ENCODE measurements at places on chromosomes 6 and 20.

DNA sequence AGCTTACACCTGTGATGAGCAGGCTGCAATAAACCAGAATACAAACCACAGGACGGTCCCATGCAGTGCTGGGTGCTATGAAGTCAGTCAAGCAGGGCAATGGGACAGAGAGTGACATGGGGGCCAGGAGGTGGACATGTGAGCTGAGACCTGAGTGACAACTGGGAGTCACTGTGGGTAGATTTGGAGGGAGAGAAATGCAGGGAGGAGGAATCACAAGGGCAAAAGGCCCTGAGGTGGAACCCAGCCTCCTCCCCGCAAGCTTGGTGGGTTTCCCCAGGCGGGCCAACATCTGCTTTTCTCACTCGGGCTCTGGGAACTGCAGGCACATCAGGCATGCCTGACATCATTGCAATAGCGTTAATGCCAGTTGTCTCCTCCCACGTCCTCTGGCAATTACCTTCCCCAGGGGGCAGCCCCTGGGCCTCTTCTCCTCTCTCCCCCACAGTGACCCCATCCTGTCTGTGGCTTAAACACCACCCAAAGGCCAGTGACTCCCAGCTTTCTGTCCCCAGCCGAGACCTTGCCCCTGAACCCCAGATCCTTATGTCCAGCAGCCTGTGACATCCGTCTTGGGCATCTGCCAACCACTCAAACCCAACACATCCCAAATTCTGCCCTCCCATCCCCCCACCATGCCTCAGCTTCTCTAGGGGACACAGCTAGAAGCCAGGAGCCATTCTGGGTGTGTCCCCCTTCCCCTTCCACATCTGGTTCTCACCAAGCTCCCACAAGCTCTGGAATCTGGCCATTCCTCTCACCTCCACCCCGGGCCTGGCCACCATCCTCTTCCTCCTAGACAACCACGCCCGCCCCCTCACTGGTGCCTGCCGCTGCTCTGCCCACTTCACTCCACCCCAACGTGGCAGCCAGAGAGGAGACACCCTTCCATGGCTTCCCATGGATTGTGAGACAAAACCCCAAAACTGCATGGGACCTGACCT lies 28.2 kb downstream of the PDRG1 start:
- DNase-seq: no peak
- peaks cover 8% of the 10 kb centered on the region for H3K27me3 ChIP-seq
- no peak overlapping the region for H3K4me3 ChIP-seq
- H3K27ac ChIP-seq: no peak overlapping the region
- H3K4me1 ChIP-seq: no peaks in the 10 kb centered on the region

- H3K4me3 ChIP-seq: no peak overlapping the region
- peaks cover 6% of the 10 kb centered on the region for H3K36me3 ChIP-seq
- no peak for DNase-seq
- H3K27me3 ChIP-seq: no peaks in the 10 kb centered on the region
Measured at GRCh38 chr6:20661721-20662120, 127.5 kb downstream of the CDKAL1 start.

- no peak overlapping the region for H3K27ac ChIP-seq
- no peaks in the 10 kb centered on the region for H3K4me1 ChIP-seq
- no peak for DNase-seq
- no peak overlapping the region for H3K4me3 ChIP-seq
- peaks cover 86% of the 10 kb centered on the region for H3K36me3 ChIP-seq
Measured at GRCh38 chr20:31797364-31797763, 21.8 kb upstream of the MYLK2 start.

DNA sequence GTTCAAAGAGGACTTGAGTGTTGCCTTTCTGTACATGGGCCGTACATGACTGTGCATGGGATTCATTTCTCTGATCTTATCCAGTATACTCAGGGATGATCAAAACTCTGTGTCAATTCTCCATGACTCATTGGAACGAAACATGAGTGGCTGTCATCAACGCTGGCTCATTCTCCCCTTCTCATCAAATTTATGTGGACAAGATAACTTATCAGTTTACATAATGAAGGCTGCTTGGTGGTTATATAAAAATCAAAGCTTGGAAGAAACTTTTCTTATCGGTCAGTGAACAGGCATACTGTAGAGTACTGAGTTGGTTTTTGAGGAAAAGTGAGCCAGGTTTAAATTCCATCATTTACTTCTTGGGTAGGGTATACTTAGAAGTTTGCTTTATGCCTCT lies 24.9 kb downstream of the CRISP1 start:
- H3K4me3 ChIP-seq: no peak overlapping the region
- DNase-seq: no peak
- no peaks in the 10 kb centered on the region for H3K27me3 ChIP-seq

DNA sequence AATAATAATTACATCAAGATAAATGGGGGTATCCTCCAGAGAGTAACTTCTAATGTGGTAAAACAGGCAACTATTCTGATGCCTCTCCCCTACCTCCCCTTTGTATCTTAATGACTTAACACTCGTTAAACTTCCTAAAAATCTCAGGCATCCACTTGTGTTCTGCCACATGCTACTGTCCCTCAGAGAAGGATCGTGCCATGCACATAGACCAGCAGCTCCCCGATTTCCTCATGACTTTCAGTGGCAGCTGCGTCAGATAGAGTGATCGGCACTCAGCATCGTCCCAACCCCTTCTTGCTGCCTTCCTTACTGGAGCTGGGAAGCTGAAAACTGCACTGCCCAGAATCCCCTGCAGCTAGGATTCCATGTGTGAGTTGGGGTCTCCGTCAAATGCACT lies 32.1 kb downstream of the RIPOR2 start:
- no peak overlapping the region for H3K4me3 ChIP-seq
- DNase-seq: no peak
- H3K4me1 ChIP-seq: peaks cover 55% of the 10 kb centered on the region
- peaks cover 71% of the 10 kb centered on the region for H3K36me3 ChIP-seq

- no peaks in the 10 kb centered on the region for H3K4me1 ChIP-seq
- no peaks in the 10 kb centered on the region for H3K36me3 ChIP-seq
- no peaks in the 10 kb centered on the region for H3K27me3 ChIP-seq
- no peak for DNase-seq
- no peak overlapping the region for H3K4me3 ChIP-seq
Measured at GRCh38 chr6:132101535-132101934, 150.4 kb upstream of the CCN2 start.

DNA sequence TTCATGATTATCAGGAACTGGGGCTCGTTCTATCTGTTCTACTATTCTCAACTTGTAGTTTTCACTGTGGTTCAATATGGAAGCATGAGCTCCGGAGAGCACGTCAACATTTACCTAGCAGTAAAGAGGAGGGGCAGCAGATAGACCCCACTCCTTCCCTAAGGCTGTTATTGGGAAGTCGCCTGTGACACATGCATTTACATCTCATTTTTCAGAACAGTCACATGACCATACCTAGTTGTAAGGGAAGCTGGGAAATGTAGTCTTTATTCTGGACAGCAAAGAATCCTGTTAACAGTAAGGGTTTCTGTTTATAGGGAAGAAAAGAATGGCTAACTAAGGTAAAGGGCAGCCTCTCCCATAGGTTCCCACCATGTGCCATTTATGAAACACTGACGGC lies 158.3 kb downstream of the ZFP64 start:
- H3K4me1 ChIP-seq: peaks cover 12% of the 10 kb centered on the region
- H3K4me3 ChIP-seq: no peak overlapping the region
- H3K36me3 ChIP-seq: no peaks in the 10 kb centered on the region
